ENCODE measurements at places on chromosomes 4 and X.

DNA sequence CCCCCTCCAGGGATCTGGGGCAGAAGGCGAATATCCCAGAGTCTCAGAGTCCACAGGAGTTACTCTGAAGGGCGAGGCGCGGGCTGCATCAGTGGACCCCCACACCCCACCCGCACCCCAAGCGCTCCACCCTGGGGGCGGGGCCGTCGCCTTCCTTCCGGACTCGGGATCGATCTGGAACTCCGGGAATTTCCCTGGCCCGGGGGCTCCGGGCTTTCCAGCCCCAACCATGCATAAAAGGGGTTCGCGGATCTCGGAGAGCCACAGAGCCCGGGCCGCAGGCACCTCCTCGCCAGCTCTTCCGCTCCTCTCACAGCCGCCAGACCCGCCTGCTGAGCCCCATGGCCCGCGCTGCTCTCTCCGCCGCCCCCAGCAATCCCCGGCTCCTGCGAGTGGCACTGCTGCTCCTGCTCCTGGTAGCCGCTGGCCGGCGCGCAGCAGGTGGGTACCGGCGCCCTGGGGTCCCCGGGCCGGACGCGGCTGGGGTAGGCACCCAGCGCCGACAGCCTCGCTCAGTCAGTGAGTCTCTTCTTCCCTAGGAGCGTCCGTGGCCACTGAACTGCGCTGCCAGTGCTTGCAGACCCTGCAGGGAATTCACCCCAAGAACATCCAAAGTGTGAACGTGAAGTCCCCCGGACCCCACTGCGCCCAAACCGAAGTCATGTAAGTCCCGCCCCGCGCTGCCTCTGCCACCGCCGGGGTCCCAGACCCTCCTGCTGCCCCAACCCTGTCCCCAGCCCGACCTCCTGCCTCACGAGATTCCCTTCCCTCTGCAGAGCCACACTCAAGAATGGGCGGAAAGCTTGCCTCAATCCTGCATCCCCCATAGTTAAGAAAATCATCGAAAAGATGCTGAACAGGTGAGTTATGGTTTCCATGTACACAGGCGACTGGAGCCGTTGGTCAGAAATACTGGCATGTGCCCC lies at the start of gene CXCL1:
CXCL1 (plus strand) TSS at position 264 of the 926 bp plus-strand sequence; CDS start at position 342, 78 bp downstream.
- DNase-seq = peak; percentile 22

- DNase-seq = no peak
These were observed 25.5 kb downstream of the MOB1B start for GRCh38 chr4:70927502-70928137.

DNA sequence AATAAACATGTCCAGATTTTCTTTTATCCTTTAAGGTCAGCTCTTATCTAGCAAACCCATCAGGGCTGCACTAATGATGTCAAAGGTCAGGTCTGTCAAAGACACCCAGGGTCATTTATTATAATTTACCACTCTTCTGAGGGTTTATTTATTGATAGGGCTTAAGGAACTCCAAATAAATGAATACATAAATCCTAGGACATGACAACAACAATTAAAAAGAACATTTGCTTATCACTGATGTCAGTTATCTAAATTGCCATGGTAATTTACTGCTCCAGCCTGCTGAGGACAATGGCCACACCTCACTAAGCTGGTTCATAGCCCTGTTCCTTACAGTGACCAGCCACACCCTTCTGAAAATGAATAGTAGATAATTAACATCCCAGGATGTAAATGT lies 317.1 kb downstream of the UNC5C start:
- DNase-seq = no peak

- no peak for DNase-seq
These were observed 1002.3 kb downstream of the FAM133A start for GRCh38 chrX:94676285-94676684.

DNA sequence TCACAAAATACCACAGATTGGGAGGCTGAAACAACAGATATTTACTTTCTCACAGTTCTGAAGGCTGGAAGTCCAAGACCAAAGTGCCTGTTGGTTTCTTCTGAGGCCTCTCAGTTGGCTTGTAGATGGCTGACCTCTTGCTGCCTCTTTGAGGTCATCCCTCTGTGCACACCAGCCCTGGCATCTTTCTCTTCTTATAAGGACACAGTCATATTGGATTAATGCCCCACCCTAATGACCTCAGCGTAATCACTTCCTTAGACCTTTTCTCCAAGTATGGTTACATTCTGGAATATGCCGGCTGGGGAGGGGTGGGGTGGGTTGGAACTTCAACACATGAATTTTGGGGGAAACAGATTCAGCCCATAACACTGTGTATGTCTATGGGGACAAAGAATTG lies 116.2 kb upstream of the LNX1 start:
- no peak for DNase-seq

GRCh38 chr4:88816360-88816759 lies 118.7 kb upstream of the NAP1L5 start:
- DNase-seq = no peak

GRCh38 chr4:14596028-14596427 lies 406.3 kb upstream of the CPEB2 start:
- no peak for DNase-seq

- no peak for DNase-seq
These were observed 70.8 kb downstream of the STIM2 start for GRCh38 chr4:26931451-26931850.

GRCh38 chrX:45007598-45007997 lies 134.6 kb downstream of the KDM6A start:
- peak; percentile 50 for DNase-seq

- DNase-seq = no peak
These were observed 277.6 kb upstream of the DIAPH2 start for GRCh38 chrX:96407072-96407471.

- no peak for DNase-seq
These were observed 48.7 kb downstream of the HTT start for GRCh38 chr4:3123181-3123671.

DNA sequence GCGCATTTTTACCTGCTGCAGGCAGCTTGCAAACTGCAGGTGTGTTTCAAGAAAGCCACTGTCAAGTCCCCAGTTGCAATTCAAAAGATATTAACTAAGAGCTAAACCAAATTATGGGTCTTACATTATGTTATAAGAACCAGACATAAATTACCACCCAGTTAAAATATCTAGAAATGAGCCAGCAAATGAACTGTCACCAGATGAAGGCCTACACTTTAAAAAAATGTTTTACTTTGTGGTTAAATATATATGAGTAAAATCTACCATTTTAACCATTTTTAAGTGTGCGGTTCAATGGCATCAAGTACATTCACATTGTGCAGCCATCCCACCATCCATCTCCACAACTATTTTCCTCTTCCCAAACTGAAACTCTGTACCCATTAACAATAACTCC lies 32.0 kb upstream of the TMEM131L start:
- DNase-seq = no peak

DNA sequence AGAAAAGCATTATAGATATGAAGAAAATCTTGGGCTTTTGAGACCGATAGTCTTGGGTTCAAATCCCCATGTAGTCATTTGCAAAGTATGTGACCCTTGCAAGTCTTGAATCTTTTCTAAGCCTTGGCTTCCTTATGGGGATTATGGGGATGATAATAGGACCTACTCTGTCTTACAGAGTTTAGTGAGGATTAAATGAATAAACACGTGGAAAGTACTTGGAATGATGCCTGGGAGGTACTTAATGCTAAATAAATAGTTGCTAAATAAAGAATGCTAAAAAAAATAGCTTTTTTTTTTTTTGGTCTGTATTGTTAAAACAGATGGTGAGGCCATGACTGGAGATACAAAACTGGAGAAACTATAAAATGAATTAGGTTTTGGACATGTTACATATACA lies 292.7 kb downstream of the GPAT3 start:
- DNase-seq = no peak

DNA sequence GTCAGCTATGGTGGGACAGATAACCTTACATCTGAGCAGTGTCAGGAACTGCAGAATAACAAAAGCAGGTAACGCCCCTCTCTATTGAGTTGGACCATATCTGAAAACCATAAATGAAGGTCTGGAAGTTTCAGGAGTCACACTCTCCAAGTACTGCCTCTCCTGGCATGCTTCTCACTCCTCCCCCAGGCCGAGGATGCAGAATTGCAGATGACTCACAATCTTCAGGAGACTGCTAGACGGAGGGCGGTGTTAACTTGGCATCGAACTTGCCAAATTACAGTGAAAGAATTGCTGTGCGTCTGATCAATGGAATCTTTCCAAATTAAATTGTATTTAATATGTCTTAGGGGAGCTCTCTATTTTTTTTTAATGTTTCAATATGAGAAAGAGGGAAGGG lies 67.1 kb upstream of the TRIM2 start:
- no peak for DNase-seq

GRCh38 chr4:28238876-28239275 lies 1378.2 kb downstream of the STIM2 start:
- DNase-seq = no peak

DNA sequence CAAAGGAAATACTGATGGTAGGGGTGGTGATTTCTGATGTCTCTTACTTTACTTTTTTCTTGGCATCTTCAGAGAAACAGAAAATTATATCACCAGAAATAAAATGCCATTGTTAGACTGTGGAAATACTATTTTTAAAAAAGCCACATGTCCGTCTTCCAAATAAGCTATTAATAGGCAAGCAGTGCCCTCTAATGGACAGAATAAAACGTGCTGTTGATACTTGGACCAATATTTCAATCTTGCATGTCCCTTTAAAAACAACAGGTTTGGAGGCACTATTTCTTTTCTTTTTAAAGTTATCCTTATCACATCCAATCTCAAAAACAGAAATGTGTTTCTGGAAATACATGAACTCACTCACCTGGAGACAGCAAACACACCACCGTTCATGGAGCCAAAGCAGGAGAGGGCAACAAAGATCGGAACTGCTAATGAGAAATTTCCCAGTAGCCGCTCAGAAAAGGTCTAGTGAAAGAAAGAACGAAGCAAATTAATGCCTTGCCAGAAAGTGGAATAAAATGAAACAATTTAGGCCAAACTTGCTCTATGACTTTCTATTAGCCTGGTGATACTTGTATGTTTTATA lies 59.2 kb downstream of the SLC7A11 start:
- no peak for DNase-seq

DNA sequence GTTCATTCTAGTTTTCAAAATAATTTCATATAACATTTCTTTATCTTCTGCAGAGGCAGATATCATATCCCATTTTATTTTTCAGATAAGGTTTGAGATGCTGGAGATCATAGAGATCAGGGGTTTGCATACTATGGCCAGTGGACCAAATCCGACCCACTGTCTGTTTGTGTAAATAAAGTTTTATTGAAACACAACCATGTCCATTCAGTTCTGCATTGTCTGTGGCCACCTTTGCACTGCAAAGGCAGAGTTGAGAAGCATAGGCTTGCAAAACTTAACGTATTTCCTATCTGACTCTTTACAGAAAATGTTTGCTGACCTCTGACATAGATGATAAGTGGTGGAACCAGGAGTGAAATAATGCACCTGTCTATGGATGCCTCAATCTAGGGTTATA lies 63.9 kb upstream of the SOD3 start:
- DNase-seq = no peak

DNA sequence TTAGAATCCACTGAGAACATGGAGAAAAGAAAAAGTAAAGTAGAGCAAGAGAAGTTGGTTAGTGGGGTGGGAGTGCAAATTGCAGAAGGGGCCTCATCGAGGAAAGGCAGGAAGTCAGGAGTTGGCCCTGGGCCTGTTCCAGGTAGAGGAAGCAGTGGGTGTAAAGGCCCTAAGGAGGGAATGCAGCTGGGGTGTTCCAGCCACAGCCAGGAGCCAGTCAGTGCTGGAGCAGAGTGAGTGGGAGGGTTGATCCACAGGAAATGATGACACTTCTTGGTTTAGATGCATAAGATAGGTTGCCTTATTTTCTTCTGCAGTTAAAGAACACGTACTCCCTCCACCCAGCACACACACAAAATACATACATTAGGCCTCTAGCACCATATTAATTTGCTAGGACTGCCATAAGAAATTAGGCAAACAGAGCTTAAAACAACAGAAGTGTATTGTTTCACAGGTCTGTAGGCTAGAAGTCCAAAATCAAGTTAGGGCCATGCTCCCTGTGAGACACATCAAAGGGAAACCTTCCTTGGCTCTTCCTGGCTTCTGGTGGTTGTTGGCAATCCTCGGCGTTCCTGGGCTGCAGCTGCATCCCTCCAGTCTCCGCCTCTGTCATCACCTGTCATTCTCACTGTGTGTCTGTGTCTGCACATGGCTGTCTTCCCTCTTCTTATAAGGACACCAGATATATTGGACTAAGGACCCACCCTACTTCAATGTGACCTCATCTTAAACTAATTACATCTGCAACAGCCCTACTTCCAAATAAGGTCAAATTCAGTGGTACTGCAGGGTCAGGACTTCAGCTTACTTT lies 205.9 kb downstream of the AASDH start:
- no peak for DNase-seq

DNA sequence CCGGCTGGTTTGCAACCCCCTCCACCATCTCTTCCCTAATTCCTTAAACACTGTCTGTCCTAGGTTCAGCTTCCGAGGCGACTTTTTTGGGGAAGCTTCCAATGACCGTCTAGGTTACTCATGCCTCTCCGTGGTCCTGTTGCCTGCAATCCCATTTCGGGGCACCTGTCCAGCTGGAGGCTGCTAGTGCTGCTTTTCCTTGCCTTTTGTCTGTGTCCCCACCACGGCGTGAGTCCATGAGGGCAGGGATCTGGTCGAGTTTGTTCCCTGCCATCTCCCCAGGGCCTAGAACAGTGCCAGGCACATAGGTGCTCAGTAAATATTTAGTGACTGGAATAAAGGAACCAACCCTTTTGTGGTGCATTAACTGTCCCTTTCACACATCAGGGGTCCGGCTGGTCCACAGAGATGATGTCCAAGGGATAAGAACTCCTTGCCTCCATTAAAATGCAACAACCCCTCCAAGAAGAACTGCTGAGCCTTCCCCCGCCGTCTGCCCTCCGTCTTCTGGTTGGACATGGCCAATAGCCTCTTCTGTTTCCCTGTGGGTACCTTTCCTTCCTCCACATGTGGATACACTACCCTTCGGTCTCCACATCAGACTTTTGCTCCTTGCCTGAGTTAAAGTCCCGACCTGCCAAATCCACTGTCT lies 5.7 kb upstream of the SORCS2 start:
- no peak for DNase-seq

DNA sequence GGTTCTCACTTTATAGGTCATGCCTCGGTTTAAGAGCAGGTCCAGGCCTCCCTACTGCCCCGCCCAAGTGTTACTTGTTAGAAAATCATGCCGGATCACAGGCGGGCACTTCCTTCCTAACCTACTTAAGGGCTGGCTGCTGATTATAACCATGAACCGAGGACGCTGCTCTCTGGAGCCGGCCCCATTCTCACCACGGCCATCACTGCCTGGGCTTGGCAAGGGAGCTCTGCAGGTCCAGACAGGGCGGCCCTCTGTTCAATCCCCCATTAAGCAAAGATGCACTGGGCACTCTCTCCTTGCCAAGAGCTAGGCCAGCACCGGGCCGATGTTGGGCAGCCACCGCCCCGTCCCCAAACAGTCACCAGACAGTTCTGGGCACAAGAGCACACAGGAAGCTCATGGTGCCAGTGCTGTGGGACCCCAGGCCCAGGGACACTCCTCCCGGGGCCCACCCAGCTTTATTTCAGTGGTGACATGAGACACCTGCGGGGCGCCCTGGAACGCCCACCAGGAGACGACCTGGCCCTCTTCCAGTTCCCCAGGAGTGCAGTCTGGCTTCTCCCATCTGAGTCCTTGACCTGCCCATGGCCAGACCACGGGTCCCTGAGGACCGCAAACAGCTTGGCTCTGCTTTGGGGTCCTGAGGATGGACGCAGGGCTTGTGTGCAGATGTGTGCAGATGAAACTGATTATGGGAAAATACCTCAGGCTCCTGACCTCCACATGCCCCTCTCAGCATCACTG lies 44.0 kb downstream of the ABLIM2 start:
- DNase-seq = no peak

GRCh38 chr4:175953960-175954521 lies 111.6 kb upstream of the WDR17 start:
- DNase-seq = peak; percentile 35
